Vagina (tissue), 2 donors: ENCODE measurements at places on chromosomes 7 and 10. TPM values are rescaled to one million over a fixed set of nuclear protein-coding genes. Genes with fewer than 3 reads are reported as not detected.

- no peak for DNase-seq
These were observed 9.8 kb upstream of the ZNRF2 start for GRCh38 chr7:30274641-30275040.

DNA sequence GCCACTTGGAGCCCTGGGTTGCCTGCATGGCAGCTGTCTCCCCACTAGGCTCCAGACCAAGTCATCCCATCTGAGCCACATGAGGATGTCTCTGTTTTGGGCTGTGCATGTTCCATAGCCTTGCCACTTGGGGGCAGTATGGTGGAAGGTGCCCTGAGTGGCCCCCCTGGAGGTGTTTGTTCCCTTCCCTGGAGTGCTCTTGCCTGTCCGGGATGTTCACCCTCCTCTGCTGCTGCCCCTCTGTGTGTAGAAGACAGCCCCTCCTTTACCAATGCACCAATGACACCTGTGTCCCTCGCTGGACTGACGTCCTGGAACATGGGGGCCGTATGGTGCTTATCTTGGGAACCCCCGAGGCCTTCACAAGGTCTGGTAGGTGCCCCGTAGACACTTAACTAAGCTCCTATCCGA lies 100.2 kb downstream of the ACTR3B start:
- peak; percentile 80 for DNase-seq

DNA sequence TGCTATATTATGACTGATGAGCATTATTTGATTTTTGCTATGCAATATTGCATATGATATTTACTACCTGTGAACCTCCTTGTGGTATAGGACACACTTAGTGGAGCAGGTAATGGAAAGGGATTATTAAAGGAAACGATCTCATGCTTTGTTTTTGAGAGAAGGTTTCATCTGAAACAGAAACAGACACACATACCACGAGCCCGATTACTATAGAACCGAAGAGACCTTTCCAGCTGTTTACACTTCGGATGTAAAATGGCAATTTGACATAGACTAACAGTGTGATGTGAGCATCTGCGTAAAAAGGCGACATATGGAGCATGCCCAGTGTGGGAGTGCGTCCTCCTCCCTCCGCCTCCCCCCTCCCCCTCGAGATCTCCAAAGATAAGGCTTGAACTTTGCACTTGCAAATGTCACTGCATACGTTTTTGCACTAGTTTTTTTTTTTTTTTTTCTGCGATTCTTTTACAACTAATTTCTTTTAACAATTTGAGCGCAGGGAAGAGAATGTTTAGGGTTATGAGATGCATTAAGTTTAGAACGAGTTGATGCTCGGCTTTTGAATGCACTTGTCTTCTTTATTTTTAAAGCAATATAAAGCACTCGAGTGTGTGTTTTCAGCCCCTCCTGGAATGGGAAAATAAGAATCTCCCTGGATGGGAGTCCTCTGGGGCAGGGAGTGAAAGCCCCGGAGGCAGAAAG lies 251.0 kb downstream of the NSUN6 start:
- DNase-seq: no peak

DNA sequence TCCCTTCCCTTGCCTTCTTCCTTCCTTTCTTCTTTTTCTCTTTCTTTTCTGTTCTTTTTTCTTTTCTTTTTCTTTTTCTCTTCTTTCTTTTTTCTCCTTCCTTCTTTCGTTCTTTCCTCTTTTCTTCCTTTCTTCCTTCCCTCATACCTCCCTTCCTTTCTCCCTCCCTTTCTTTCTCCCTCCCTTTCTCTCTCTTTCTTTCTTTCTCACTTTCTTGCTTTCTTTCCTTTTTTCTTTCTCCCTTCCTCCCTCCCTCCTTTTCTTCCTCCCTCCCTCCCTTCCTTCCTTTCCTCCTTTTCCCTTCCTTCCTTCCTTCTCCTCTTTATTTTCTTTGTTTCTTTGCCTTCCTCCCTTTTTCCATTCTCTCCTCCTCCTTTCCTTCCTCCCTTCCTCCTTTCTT lies 96.3 kb downstream of the POM121L12 start:
- DNase-seq: no peak

GRCh38 chr7:55140221-55140940 lies 121.6 kb downstream of the EGFR start:
- peak; percentile 83 for DNase-seq

HIPK2 gene
- total RNA-seq: 21.9 TPM
